ENCODE measurements at places on chromosomes 7 and 10.
A peak's percentile ranks its signal among the peaks of the same experiment; 100 is the strongest.

DNA sequence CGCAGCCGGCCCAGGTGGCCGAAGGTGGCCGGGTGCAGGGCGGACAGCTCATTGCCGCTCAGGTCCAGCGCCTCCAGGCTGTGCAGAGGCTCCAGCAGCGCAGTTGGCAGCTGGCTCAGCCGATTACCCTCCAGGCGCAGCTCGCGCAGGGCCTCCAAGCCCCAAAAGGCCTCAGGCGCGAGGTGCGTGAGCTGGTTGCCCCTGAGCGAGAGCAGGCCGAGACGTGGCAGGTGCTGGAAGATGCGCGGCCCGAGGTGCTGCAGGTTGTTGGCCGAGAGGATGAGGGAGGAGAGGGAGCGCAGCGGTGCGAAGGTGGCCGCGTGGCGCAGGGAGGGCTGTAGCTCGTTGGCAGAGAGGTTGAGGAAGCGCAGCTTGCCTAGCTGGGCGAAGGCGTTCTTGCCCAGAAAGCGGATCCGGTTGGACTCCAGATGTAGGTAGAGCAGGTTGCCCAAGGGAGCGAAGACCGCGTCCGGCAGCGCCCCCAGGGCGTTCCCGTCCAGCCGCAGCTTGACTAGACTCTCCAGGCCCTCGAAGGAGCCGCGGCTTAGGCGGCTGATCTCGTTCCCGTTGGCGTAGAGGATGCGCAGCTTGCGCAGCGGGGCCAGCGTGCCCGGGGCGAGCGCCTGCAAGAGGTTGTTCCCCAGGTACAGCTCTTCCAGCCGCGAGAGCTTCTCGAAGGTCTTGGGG, 923 bp downstream of the TRIL start:
- DNase-seq, result no peak

- DNase-seq, result no peak
These were observed 161.2 kb downstream of the PCLO start for GRCh38 chr7:83001362-83002040.

DNA sequence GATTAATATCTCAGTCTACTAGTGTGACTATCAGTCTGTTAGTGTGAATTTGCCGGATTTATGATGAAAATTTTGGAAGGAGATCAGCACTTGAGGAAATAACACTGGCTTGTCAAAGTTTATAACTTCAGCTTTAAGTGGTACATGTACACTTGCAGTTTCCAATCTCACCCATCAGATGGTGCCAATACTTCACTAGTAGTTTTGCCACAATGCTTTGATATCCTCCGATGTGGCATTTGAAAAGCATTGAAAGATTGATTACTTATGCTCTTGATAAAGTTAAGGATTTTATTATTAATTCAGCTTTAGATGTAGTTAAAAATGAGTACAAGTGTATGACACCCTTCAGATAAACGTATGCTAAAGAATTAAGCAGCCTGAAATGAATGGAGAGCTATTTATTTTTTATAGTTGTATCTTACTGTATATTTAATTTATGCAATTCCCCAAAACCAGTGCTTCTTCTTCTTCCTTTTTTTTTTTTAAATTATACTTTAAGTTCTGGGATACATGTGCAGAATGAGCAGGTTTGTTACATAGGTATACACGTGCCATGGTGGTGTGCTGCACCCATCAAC, 98.2 kb downstream of the ANLN start:
- no peak for DNase-seq

DNA sequence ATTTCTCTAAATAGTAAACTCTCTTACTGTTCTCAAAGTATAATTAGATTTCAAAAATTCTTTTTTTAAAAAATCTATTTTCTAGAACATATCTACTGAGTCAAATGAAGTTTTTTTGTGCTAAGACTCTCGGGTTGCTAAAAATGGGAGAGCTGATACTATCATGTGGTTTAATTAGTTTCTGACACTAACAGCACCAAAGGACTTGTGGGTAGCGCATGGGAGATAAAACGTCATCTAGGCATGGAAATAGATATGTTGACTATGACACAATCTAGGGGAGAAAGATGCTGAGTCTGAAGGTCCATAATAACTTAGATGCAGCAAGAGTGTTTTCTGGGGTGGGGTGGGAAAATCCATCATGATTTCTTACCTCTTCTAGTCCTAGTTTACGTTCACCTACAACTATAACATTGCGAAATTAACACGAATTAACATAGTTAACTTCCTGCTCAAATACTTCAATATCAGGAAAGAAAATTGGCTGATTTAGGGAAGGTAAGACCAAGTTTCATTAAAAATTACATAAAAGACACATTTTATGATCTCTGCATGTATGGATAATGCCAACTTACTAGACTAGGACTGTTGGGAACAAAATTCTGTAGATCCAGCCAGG, 14.3 kb upstream of the ARMC3 start:
- DNase-seq, result no peak

DNA sequence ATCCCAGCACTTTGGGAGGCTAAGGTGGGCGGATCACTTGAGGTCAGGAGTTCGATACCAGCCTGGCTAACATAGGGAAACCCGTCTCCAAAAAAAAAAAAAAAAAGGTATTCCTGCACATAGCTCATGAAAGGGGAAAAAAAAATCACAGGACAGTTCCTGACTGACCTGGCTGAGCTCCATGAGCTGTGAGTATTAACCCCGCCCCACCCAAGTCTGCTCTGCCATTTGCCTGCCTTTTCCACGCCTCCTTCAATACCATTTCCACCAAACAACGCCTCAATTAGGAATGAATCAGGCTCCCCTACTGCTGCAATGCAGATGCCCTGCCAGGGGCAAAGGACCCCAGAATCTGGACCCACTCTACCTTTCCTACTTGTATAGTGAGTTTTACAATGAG, 55.0 kb downstream of the PDIA4 start:
- DNase-seq, result no peak

DNA sequence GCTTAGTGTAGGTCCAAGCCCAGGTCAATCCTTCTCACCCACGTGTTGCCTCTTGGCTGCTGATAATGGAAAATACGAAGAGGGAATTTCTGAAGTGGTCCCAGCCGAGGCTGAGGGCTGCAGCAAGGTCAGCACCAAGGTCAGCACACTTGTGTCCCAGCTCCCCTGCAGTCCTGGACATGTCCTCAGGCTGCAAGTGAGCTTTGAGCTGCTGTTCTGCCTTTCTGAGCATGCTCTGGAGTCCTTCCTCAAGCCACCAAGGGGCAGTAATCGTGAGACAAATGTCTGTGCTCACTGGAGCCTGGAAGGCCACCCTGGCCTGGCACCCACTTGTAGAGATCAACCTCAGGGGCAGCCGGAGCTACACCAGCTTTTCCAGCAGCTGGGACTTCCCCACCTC, 28.3 kb downstream of the DRGX start:
- DNase-seq, result no peak

- no peak for DNase-seq
These were observed 574.9 kb downstream of the CCSER2 start for GRCh38 chr10:84903320-84903719.

GRCh38 chr10:101995451-101996063, 60.4 kb downstream of the ARMH3 start:
- DNase-seq, result no peak

DNA sequence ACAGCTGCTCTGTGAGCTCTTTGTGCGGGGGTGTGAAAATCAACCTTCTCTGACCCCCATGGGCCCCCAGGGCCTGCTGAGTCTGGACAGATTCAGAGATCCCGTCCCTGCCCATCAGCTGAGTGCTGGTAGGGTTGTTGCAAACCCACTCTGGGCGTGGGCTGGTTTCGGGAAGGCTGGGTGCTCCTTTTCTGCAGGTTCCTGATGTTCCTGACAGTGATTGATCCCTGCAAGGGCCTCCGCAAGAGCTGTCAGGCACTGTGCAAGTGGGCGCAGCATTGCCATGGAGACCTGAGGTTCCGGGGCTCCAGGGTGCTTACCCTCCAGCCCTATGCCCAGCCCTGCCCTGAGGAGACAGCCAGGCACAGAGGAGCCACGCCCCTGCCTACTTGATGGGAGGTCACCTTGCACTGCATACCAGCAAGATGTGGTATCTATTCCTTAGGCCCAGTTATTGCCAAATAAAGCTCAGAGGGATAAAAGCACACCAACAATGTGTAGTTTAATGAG, 44.3 kb upstream of the INPP5A start:
- no peak for DNase-seq

- DNase-seq, result no peak
These were observed 8.9 kb downstream of the C10orf53 start for GRCh38 chr10:49688261-49688846.

DNA sequence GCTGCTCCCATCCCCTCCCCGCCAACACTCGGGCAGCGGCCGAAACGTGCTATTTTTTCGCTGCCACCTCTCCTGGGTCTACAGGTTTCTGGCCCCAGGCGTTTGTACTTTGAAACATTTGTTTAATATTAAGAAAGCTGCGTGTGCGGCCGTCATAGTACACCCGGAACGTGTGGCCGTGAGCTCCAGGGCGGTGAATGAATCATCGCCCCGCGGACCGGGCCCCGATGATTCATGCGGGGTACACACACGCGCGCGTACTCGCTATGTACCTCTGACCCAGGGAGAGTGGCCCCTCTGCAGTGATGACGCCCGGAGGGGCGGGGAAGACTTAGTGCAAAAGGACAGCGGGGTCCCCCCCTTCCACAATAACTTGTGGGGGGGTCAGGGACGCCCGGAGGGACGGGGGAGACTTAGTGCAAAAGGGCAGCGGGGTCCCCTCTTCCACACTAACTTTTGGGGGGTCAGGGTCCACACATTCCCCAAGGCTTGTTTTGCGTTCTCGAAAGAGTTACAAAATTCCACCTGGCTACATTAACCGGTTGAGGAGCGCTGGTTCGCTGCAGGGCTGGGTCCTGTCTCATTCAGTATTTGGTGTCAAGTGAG, 56.5 kb upstream of the PCGF5 start:
- peak; percentile 0 for DNase-seq

DNA sequence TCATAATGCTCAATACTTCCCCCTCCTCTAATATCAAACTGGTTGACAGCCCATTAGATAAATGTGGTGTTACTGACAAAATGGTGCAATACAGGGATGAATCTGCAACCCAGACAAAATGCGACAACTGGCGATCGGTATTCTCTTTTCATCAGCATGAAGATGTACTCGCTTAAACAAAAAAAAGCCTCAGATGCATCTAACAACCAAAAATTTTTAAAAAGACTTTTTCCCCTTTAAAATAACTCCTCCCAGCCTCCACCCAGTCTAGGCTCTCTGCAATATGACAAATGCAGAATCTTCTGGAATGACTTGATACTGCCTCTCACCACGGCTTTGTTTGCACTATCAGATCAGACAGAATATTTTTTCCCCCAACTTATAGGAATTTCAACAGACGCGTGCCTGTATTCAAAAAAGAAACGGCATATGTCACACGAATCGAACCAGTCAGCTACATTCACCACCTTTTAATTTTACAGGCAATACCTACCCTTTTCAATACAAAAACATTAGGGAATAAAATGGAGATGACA, 1.2 kb downstream of the YWHAG start:
- DNase-seq, result no peak

- no peak for DNase-seq
These were observed 3.1 kb upstream of the CUX1 start for GRCh38 chr7:101814081-101814990.

GRCh38 chr10:86167762-86168128, 198.8 kb downstream of the GRID1 start:
- DNase-seq, result no peak

- DNase-seq, result no peak
These were observed 232.0 kb downstream of the SH2D4B start for GRCh38 chr10:80769700-80770160.

- no peak for DNase-seq
These were observed at the start of gene UNCX for GRCh38 chr7:1232623-1233332. TSS of gene UNCX (plus strand) at chr7:1232872. CDS start at chr7:1233018, 146 bp downstream.

GRCh38 chr7:4753598-4754432, 21.6 kb upstream of the AP5Z1 start:
- no peak for DNase-seq

- no peak for DNase-seq
These were observed 15.8 kb upstream of the MYL10 start for GRCh38 chr7:101644879-101645278.

DNA sequence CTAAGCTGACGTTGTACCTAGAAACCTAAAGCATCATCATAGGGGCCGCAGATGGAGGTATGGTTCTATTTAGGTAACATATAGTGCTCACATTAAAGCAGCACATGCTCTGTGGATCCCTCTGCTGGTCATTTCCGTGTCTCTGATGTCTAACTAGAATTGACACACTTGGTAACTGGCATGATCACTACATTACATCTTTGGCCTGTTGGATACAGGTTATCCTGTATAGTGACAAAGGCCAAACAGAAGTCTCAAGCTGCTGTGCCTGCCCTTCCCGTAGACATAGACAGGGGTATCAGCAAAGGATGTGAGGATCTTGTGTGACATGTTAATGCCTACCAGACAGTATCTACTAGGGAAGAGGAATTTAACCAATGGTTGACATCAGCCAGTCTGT, 51.2 kb downstream of the KIF5B start:
- DNase-seq, result no peak

GRCh38 chr7:78232806-78233205, 434.2 kb downstream of the PHTF2 start:
- no peak for DNase-seq

Data from SIG-M5 (cell line).